ENCODE measurements at places on chromosomes 5 and 9.

- DNase-seq: no peak
- H3K27ac ChIP-seq: no peak overlapping the region
- no peak overlapping the region for H3K4me3 ChIP-seq
- no peaks in the 10 kb centered on the region for H3K4me1 ChIP-seq
- no peaks in the 10 kb centered on the region for H3K27me3 ChIP-seq
Observed at GRCh38 chr5:164235300-164235891, 730.0 kb downstream of the MAT2B start.

- no peak overlapping the region for H3K27ac ChIP-seq
- H3K4me3 ChIP-seq: no peak overlapping the region
- H3K4me1 ChIP-seq: no peaks in the 10 kb centered on the region
- no peaks in the 10 kb centered on the region for H3K36me3 ChIP-seq
Observed at GRCh38 chr9:86529496-86530275, 175.5 kb upstream of the TUT7 start.

- H3K4me3 ChIP-seq: no peak overlapping the region
- H3K27ac ChIP-seq: no peak overlapping the region
- H3K4me1 ChIP-seq: no peaks in the 10 kb centered on the region
Observed at GRCh38 chr9:4073371-4073770, 226.5 kb downstream of the GLIS3 start.

DNA sequence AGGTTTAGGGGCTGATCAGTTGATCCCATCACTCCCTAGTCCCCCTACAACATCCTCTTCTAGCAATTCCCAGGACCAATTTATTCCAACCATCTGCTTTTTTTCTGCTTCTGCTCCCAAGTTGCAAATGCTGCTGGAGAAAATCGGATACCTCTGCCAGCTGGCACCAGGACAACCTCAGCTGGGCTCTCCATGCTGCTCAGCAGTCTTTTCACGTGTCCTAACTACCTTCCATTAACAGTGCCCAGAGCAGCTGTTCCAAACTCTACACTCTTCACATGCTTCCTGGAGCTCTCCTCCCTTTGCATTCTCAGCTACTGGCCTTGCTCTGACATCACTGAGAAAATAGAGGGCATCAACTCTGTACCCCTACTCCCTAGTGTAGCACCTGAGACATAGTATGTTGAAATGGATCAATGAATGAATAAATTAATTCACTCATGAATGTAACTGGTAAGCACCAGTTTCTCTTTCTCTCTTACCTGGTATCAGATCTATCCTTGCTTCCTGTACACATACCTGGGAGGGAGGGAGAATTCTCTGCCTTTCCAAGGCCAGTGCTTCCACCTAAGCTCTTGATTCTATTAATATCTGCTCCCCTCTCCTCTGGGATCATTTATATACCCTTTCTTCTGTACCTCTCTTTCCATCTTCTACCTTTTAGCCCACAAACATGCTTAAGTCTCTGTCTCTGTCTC, 191.0 kb downstream of the RAB3C start:
- no peaks in the 10 kb centered on the region for H3K4me1 ChIP-seq
- no peak for DNase-seq
- no peaks in the 10 kb centered on the region for H3K36me3 ChIP-seq
- H3K4me3 ChIP-seq: no peak overlapping the region
- H3K27me3 ChIP-seq: no peaks in the 10 kb centered on the region
- H3K27ac ChIP-seq: no peak overlapping the region

GRCh38 chr5:139062910-139063663, 135.1 kb downstream of the SIL1 start:
- H3K4me3 ChIP-seq: no peak overlapping the region
- no peak for DNase-seq
- peaks cover 56% of the 10 kb centered on the region for H3K4me1 ChIP-seq
